D721Med (cell line): ENCODE measurements at places on chromosomes 2 and 18.

- no peak for DNase-seq
Measured at GRCh38 chr18:25799231-25799630, 291.2 kb downstream of the SS18 start.

GRCh38 chr2:33051586-33052360 is 105.0 kb downstream of the LTBP1 start:
- no peak for DNase-seq

GRCh38 chr2:230930149-230930780 is 5.2 kb upstream of the GPR55 start:
- DNase-seq = no peak

- DNase-seq = no peak
Measured at GRCh38 chr2:172299741-172300140, 127.6 kb upstream of the ITGA6 start.

- no peak for DNase-seq
Measured at GRCh38 chr18:48324651-48325050, 84.5 kb downstream of the ZBTB7C start.

DNA sequence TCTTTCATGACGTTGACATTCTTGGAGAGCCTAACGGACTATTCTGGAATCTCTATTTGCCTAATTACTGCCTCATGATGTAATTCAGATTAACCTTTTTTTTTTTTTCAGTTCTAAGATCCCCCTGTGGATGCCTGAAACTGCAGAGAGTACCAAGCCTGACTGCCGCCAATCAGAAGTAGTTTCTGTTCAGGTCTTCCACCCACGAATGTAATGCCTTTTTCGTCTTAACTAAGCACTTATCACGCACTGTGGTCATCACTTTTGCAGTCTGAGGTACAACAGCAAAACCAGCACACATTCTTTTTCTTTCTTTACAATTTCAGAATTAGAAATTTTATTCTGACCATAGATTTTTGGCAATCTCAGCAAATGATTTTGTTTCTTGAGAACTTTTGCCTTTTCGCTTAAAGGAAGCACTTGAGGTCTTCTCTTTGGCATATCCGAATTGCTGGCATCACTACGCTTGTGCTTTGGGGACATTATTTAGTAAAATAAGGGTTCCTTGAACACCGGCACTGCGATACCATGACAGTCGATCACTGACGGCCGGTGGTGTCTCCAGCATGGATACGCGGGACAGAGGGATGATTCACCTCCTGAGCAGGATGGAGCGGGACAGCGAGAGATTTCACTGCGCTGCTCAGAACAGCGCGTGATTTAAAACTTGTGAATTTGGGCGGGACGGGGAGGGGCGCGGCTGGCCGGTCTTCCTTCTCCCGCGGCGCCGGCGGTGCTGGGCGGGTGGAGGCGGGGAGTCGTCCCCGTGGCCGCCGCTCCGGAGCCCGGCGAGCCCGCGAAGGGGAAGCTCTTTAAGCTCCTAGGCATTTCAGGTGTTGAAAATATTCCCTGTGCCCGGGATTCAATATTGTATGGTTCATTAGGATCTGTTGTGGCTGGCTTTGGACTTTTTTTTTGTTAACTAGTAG is 32.0 kb upstream of the GPR55 start:
- no peak for DNase-seq

- no peak for DNase-seq
Measured at GRCh38 chr2:236951830-236952475, 133.7 kb upstream of the COPS8 start.

GRCh38 chr18:56162311-56163265 is 475.8 kb downstream of the TXNL1 start:
- no peak for DNase-seq

DNA sequence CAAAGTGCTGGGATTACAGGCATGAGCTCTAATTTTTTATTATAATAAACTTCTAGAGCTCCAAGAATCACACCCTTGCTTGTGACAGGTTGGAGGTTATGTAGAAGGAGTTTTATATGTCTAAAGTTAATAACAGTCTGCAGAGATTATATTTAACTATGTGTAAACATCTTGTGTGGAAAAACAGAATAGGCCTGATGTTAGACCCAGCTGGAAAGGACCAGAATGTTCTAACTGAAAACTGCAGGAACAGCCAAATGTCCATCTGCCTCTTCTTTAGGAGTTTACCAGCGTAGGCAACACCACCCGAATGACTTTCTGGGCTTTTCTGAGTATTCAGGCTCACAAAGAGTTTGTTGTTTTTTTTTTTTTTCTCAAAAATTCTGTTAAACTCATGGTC is 67.1 kb upstream of the CDCA7 start:
- DNase-seq = no peak

GRCh38 chr2:127582863-127583861 is 47.7 kb downstream of the MYO7B start:
- DNase-seq = no peak

- no peak for DNase-seq
Measured at GRCh38 chr2:128299628-128300027, 19.0 kb downstream of the HS6ST1 start.

- DNase-seq = no peak
Measured at GRCh38 chr18:79056827-79057367, 12.3 kb upstream of the ATP9B start.

- no peak for DNase-seq
Measured at GRCh38 chr2:128754246-128754724, 435.6 kb upstream of the HS6ST1 start.

GRCh38 chr2:173076581-173077345 is 1.1 kb downstream of the MAP3K20 start:
- no peak for DNase-seq

DNA sequence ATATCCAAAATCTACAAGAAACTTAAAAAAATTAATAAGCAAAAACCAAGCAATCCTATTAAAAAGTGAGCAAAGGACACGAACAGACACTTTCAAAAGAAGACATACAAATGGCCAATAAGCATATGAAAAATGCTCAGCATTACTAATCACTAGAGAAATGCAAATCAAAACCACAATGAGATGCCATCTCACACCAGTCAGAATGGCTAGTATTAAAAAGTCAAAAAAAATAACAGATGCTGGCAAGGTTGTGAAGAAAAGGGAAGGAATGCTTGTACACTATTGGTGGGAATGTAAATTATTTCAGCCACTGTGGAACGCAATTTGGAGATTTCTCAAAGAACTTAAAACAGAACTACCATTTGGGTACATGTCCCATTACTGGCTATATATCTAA is 128.8 kb upstream of the SESTD1 start:
- no peak for DNase-seq

DNA sequence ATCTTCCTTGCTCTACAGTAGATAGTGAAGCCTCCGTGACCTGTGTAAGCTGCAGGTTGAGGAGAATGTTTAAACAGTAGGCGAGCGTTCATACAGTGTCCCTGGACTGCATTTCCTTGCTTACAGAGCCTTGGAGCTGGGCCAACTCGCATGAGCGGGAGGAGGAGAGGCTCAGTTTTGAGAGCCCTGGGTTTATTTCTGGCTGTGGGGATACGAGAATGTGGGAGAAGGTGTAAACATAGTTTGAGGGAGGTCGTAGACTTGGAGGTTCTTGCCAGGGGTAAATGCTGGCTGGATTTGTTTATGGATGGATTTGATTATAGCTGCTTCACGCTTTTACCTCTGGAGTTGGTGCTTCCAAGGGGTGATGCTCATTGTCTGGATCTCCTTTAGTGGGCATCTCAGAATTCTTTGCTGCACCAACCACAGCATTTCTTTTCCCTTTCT is 20.8 kb downstream of the CRIM1 start:
- DNase-seq = no peak

DNA sequence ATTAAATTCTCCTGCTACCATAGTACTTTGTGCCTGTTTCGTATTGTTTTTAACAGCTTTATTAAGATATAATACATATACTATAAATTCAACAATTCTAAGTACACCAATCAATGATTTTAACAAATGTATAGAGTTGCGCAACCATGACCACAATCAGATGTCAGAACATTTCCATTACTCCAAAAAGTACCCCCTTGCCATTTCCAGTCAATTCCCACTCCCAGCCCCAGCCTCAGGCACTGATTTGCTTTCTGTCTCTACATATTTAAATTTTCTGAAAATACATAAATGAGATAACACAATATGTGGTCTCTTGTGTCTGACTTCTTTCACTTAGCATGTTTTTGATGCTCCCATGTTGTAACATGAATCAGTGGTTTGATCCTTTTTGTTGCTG is 193.9 kb downstream of the FIGN start:
- DNase-seq = no peak

- DNase-seq = no peak
Measured at GRCh38 chr2:117737846-117738245, 76.6 kb upstream of the DDX18 start.

GRCh38 chr18:49880661-49881060 is 67.3 kb upstream of the ACAA2 start:
- DNase-seq = no peak

- DNase-seq = no peak
Measured at GRCh38 chr2:197599285-197599965, 76.0 kb downstream of the RFTN2 start.

DNA sequence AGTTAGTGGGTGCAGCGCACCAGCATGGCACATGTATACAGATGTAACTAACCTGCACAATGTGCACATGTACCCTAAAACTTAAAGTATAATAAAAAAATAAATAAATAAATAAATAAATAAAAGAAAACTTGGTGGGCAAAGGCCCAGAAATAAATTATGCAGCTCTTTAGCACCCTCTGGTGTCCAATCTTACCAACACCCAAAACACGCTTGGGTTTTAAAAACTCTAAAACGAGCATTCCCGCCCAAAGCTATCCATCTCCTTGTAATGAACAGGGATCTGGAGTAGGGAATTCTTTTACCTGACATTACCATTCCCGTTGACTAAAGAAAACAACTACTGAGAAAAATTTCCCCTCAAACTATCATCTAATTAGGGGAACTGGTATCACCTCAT is 2005.9 kb upstream of the CELF4 start:
- DNase-seq = no peak

- no peak for DNase-seq
Measured at GRCh38 chr18:36025025-36025424, 42.3 kb downstream of the RPRD1A start.

GRCh38 chr2:16330012-16330411 is 335.6 kb downstream of the CYRIA start:
- no peak for DNase-seq

GRCh38 chr18:40259115-40259835 is 1695.8 kb upstream of the PIK3C3 start:
- no peak for DNase-seq

- no peak for DNase-seq
Measured at GRCh38 chr2:29212009-29212408, 96.8 kb downstream of the CLIP4 start.

DNA sequence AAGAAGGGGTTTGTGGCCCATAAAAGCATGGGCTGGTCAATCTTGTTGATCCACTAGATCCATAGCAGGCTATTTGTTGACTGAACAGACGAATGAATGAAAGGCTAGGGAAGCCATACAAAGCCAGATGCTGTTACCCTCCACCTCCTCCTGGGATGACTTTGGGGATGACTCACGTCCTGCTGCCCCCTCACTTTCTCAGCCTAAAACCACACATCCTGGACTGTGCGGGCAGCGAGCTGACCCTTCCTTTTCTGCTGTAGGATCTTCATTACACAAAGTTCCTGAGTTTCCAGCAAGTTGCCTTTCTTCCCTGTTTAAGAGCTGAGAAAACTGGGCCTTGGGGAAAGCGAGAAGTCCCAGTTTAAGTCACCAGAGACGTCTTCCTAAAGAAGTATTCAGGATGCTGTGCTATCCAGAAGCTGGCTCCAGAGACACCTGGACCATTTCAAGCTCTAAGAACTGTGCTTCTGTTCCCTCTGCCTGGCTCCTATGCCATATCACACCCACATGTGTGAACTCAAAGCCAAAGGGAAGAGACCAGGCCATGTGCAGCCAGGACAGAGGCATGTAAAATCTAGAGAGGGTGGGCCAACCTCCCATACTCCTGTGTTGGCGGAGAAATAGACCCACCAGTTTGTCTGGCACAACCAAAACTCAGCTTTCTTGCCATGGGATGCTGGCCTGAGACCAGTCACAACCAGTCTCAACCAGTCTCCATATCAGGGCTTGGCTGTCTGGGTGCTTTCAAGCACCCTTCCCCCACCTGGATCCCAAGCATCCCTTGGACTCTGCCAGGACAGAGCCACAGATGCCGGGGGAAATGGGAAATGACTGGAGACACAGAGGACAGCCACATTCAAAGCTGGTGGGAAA is 4.7 kb upstream of the SLC20A1 start:
- DNase-seq = no peak

DNA sequence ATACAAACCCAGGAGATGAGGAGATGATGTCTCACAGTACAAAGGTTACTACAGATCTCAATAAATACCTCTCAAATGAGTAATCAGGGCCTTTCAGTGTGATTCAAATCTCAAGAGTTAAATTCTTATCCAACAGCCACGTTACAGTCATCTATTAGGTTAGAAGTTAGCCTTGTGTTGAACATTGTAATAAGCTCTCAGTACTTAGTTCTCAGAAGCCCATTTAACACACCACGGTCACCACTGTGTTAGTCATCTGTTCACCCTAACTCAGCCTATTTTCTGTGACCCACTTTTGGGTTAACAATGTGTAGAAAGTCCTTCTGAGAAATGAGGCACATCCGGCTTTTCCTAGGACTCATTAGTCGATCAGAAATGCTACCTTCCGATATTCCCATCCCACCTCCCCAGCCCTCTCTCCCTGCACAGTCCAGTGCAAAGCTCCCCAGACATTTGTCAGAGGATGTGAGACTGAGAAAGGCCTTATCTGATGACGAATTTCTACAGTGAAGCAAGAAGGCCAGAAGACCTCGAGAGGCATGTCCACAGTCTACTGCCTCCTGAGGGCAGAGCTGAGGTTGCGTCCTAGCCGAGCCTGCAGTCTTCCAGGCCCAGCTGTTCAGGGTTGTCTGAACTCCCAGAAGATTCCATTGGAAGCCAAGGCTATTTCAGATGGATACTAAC is 92.6 kb downstream of the ACTR2 start:
- no peak for DNase-seq

- no peak for DNase-seq
Measured at GRCh38 chr2:715854-716560, 38.8 kb upstream of the TMEM18 start.

GRCh38 chr2:6545795-6546194 is 319.9 kb downstream of the CMPK2 start:
- DNase-seq = no peak

- DNase-seq = no peak
Measured at GRCh38 chr2:39379643-39380524, 57.2 kb downstream of the MAP4K3 start.

- DNase-seq = no peak
Measured at GRCh38 chr2:74278176-74278575, 65.0 kb downstream of the SLC4A5 start.
